ENCODE measurements at places on chromosomes 2 and 18. TPM values are rescaled to one million over a fixed set of nuclear protein-coding genes. Genes with fewer than 3 reads are reported as not detected.

The CDH20 gene
- total RNA-seq = not detected

GRCh38 chr18:23722646-23723045 is 33.4 kb downstream of the LAMA3 start:
- DNase-seq = no peak

GRCh38 chr18:74819433-74820059 is 221.9 kb downstream of the ZNF407 start:
- no peak for DNase-seq

The EGR4 gene
- not detected for total RNA-seq

- peak; percentile 42 for DNase-seq
Observed at GRCh38 chr2:17821080-17821479, 4.8 kb downstream of the MSGN1 start.

DNA sequence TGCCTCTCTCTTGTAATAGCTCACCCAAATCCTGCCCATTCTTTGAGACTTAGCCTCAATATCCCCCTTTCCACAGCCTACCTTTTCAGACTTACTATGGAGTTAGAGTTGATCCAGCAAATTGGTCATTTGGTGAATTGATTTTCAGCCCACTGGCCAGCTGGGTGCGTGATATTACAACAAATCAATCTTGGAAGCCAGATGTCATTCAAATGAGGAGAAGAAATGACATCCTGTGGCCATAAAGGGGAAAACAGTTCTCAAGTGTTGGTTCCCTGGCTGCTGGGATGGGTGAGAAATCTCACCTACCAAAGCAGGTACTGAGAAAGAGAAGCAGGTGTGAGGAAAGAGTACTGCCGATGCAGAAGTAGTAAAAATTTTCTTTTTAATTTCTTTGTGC is 36.7 kb upstream of the FOXI3 start:
- DNase-seq = no peak

- peak; percentile 34 for DNase-seq
Observed at GRCh38 chr2:37656512-37657423, 14.7 kb downstream of the CDC42EP3 start.

The CFAP65 gene
- total RNA-seq = not detected

- no peak for DNase-seq
Observed at GRCh38 chr2:163462993-163463392, 272.8 kb downstream of the FIGN start.

DNA sequence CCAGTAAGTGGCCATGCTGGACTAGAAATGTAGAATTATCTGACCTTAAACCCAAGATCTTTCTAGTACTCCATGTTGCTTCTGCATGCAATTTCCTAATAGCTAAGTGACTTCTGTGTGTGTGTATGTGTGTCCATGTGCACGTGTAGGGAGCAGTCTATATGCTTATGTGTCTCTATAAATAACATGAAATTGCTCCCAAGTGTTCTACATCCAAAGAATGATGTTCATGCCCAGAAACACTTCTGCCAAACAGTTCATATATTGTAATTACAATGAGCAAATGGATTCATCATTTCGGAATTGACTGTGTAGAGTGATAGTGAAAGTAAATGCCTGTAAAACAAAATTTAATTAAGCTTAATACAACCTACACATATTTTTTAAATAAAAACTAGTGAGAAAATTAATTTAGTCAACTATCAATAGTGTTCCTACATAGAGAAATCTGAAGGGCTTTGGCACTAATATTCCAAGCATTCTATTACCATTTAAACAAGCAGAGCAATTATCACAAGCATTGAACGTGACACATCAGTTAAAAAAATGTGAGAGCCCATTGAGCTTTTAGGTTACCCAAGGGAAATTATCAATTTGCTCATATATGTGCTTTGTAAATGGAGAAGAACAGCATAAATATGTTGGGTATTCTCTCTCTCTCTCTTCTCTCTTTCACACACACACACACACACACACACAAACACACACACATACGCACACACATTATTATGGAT is 1067.4 kb downstream of the CNTNAP5 start:
- no peak for DNase-seq

The TMEM37 gene
- total RNA-seq = 4.1 TPM

The CNOT9 gene
- 23.9 TPM for total RNA-seq

The ANKRD23 gene
- 16.9 TPM for total RNA-seq

DNA sequence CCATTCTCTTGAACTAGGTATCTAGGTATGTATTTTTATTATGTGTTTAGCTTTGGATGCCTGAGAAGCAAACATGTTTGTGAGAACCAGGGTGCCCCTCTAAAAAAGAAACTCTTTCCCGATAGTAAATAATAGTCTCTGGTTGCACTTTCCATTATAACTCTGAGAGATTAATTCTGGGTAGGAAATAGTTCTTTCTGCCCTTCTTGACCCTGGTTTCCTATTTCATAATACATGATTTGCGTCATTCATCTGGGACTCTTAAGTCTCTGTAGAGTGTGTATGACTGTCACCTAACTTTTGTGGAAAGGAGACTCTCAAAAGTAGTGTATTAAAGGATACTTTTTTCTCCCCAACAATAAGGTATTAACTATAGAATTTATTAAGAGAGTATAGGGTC is 31.5 kb downstream of the ACSL3 start:
- no peak for DNase-seq

DNA sequence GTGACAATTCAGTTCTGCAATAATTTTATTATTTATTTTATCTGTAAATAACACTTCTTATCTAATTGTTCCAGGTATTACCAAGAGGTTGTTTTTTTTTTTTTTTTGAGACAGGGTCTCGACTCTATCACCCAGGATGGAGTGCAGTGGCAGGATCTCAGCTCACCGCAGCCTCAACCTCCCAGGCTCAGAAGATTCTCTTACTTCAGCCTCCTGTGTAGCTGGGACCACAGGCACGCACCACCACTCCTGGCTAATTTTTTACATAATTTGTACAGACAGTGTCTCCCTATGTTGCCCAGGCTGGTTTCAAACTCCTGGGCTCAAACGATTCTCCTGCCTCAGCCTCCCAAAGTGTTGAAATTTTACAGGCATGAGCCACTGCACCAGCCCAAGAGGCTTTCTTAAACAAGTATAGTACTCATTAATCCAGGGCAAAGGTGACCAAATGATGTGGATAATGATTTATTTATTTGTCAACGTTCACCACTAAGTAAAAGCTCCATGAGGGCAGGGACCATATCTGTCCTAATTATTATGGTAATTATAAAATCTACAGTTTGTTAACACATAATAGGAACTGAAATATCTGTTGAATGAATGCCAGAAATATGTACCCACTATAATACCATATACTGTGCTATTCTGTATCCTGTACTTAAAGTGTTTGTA is 12.0 kb downstream of the STK17B start:
- no peak for DNase-seq

DNA sequence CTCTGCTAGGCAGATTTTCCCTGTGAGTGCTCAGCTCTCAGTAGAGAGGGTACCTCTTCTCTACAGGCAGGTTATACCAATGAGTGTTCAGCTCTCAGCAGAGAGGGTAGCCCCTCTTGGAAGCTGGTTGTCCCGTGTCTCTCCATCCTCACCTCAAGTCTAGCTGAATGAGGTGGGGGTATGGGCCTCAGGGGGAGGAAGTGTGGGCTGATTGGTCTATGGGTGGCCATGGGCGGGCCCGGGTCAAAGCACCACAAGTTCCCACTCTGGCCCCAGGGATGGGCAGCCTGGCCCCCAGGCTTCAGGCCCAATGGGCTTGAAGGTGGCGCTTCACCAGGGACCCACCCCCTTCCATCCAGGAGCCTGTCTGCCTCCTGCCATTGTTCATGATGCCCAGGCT is 17.0 kb upstream of the MBD2 start:
- no peak for DNase-seq

- DNase-seq = no peak
Observed at GRCh38 chr2:196939371-196939770, 12.9 kb upstream of the PGAP1 start.

GRCh38 chr2:241163601-241164118 is 13.4 kb downstream of the PPP1R7 start:
- DNase-seq = no peak

- no peak for DNase-seq
Observed at GRCh38 chr2:150486539-150487484, 655 bp downstream of the RND3 start.

DNA sequence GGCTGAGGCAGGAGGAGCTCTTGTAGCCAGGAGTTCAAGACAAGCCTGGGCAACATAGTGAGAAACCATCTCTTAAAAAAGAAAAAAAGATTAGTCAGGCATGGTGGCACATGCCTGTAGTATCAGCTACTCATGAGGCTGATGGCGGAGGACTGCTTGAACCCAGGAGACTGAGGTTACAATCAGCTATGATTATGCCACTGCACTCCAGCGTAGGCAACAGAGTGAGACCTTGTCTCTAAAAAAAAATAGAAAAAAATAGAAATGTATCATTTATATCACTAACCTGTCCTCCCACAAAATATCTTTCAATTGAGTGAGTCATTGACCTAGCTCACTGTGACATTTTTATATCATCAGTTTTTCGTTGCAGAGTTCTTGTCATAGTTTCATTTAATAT is 152.5 kb downstream of the DTNA start:
- DNase-seq = no peak

GRCh38 chr2:218821605-218822211 is 9.9 kb downstream of the PRKAG3 start:
- no peak for DNase-seq

The CPO gene
- total RNA-seq = not detected

The ELOA2 gene
- not detected for total RNA-seq

- no peak for DNase-seq
Observed at GRCh38 chr2:124480958-124481357, 455.9 kb downstream of the CNTNAP5 start.

The L3MBTL4 gene
- 3.2 TPM for total RNA-seq

GRCh38 chr2:120607506-120607905 is 128.2 kb upstream of the GLI2 start:
- DNase-seq = no peak

The MAPK4 gene
- total RNA-seq = 39.1 TPM

- peak; percentile 15 for DNase-seq
Observed at GRCh38 chr2:133948610-133949290, 305.1 kb upstream of the MGAT5 start.

The EPHA4 gene
- total RNA-seq = 17.3 TPM

Measured in heart right ventricle (tissue), 16 donors.